Activated T-helper 1 cell treated with anti-CD3 and anti-CD28 coated beads, Interleukin-2, amount 50 U/mL, for 16 hours (primary cell): ENCODE measurements at places on chromosomes 3 and 15.

GRCh38 chr15:52483707-52484106 lies 45.0 kb downstream of the MYO5A start:
- DNase-seq: no peak

- no peak for DNase-seq
Observed at GRCh38 chr3:127469760-127470159, 120.8 kb downstream of the TPRA1 start.

DNA sequence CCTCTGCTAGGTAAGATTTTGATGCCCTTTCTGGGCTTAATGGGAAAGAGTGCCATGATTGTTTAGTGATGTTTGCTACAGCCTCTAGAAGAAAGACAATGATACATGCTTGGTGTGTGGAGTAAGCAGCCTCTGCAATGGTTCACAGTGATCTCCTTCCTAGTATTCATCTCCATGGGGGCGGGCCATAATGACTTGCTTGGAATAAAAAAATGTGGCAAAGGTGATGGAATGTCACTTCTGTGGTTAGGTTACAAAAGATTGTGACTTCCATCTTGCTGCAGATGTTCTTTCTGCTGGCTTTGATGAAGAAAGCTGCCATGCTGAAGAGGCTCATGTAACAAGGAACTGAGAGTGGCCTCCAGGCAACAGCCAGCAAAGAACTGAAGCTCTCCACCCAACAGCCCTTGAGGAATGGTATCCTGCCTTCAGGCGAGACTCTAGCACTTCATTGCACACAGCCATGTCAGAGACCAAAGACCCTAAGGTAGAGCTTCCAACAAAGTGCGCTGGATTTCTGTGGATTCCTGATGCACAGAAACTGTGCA lies 139.1 kb upstream of the LRIG1 start:
- DNase-seq: no peak

DNA sequence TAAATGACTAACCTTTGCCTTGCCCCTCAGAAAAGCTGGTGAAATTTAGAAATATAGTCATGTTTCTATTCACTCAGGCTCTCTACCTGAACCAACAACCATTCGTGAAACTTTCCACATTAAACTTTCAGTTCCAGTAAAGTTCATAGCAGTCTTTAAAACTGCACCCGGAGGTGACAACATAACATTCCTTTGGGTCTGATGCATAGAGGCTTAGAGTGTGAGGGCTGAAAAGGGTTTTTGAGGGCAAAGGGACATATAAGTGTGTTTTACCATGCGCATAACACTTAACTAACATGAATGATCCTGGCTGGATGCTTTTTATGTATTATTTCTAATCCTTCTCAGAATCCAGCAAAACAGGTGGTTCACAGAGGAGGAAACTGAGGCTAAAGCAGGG lies 471.7 kb upstream of the MCTP2 start:
- DNase-seq: no peak

DNA sequence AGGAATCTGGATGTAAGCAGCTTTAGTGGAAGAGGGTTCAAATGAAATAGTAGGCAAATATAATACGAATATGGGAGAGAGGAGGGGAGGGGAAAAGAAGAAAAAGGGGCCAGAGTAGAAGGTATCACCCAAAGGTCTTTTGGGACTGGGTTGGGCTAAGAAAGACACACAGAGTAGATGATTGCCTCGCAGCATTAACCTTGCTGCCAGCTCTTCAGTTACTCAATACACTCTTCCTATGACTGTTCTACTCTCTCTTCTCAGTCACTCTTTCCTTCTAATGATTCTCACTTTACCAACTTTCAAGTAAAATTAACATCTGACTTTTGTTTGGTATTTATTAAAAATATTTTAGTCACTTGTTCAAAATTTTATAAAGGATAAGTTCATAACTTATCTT lies 52.8 kb downstream of the CLASP2 start:
- DNase-seq: no peak

DNA sequence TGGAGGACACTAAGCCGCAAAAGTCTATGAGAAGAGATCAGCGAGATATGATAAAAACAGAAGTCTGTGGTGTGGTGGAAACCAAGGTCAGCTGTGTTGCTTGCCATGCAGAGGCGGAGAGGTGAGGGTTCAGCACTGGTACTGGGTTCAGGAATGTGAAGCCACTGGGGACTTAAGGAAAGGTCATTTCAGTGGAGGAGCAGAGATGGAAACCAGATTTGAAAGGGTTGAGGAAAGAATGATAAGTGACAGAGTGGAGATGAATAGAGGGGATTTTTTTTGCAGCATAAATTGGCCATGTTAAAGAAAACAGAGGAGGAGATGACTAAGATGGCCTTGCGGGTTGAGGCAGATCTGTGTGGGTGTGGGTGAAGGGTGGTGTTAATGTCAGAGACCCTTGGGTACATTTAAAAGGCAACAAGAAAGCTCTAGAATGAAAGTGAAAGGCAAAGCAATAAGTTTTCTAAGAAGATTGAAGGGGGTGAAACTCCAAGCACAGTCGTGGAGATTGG lies 265.5 kb downstream of the ADAMTSL3 start:
- DNase-seq: no peak

GRCh38 chr3:17357035-17357710 lies 385.3 kb downstream of the TBC1D5 start:
- DNase-seq: no peak

- DNase-seq: no peak
Observed at GRCh38 chr3:81465510-81466200, 295.8 kb downstream of the GBE1 start.

GRCh38 chr3:20125897-20126296 lies 60.1 kb downstream of the SGO1 start:
- no peak for DNase-seq

GRCh38 chr3:191476066-191476772 lies 15.3 kb downstream of the PYDC2 start:
- no peak for DNase-seq

GRCh38 chr15:101148881-101149664 lies 102.8 kb downstream of the CHSY1 start:
- no peak for DNase-seq

- DNase-seq: no peak
Observed at GRCh38 chr3:126479642-126480041, 4.0 kb upstream of the ZXDC start.

DNA sequence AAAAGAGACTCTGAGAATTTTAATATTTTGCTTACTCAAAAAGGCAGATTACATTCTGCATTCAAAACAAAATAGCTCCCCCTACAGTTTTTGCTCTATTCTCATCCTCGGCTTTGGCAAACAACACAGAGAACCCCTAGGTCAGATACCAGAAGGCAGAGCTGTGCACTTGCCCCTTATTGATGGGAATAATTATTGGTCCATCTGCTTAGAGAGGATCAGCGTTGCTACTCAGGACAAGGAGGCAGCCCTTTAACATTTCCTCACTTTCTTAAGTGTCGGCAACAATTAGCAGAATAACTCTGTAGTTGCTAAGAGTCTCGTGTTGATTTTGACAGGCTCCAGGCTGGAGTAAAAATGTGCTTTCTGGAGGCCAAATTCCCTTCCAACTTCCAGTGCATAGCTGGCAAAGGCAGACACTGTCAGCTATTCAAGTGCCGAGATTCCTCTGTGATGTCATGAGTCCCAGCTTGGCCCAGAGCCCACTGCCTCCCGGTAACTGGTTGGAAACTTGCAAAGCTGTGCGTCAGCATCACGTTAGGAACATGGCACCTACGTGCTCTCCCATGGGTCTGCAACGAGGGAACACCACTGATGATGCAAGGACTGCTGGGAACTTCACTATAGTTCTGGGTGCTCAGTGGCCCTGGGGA lies 482.7 kb upstream of the ADAMTS9 start:
- DNase-seq: no peak

- DNase-seq: no peak
Observed at GRCh38 chr3:161406594-161407555, 35.6 kb upstream of the SPTSSB start.

DNA sequence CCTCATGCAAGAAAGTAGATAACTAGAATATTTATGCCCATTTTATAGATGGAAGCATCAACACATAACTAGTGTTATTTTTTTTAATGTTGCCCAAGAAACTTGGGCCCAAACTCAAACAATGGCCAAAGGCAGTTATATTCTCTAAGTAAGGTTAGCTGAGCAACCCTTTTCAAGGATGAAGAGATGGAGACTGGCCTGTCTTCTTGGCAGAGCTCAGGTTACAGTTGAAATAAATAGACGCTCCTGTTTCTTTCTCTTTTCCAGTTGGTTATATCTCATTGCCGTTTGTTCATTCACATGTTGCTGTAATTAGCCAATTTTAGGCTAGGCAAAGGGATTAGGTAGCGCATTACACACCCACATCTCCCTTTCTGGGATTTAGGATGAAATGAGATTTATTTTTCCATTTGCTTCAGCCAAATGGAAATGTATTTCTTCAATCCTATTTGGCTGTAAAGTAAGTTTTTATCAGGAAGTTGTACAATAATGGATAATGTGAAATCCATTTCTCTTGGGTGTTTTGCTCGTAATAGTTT lies 93.2 kb downstream of the CMSS1 start:
- no peak for DNase-seq

DNA sequence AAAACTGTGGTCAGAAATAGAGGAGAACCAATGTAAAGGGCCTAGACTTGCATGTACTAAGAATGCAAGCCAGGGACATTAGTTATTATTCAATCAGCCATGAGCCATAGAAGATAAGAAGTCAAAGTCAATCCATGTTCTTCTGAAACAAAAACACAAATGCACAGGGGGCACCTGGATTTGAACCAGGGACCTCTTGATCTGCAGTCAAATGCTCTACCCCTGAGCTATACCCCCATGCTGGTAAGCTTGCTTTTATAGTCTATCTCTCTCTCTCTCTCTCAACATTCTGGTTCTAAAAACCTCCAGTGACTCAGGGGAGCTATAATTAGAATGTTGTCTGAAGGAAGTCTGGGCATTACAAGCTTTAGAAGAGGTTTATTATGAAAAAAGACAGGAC lies 85.6 kb upstream of the ACP3 start:
- no peak for DNase-seq

- no peak for DNase-seq
Observed at GRCh38 chr3:97291901-97292300, 472.7 kb upstream of the ARL6 start.

DNA sequence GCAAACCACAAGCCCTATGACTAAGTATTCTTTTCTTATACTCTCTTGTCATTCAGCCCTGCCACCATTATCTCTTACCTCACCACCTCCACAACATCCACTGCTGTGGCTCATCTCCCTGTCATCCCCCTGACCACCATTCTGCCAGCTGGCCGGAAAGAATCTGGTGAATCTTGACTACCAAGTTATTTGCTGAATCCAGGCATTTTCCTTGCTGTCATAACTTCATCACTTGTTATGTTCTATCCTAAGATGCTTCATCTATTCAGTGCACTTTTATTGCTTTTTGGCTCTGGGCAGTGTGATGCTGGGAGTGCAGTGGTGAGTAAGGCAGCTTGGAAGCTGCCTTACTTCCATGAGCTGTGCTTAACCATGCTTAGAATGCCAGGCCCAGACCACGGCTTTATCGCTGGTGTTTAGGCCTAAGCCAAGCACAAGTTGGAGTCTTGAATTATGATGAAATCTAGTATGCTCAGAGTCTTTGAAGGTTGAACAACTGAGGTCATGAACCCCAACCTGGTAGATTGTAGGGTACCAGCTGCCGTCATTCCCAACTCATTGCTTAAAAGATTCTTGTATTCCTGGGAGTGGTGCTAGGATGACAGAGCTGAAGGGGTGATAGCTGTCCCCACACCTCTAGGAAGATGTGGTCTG lies 27.0 kb upstream of the APH1B start:
- DNase-seq: no peak

DNA sequence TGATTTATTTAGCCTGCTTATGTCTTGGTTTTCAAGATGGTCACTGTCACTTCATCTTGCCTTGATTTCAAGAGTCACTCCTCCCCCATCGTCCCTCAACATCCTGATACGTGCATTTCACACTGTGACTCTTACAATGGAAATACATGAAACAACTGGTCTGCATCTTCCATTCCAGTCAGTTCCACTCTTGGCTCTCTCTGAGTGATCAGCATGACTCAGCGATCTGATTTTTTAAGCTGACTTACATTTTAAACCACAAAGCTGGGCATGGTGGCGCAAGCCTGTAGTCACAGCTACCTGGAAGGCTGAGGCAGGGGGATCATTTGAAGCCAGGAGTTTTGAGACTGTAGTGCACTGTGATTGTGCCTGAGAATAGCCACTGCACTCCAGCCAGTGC lies 271.2 kb upstream of the ROPN1 start:
- no peak for DNase-seq

DNA sequence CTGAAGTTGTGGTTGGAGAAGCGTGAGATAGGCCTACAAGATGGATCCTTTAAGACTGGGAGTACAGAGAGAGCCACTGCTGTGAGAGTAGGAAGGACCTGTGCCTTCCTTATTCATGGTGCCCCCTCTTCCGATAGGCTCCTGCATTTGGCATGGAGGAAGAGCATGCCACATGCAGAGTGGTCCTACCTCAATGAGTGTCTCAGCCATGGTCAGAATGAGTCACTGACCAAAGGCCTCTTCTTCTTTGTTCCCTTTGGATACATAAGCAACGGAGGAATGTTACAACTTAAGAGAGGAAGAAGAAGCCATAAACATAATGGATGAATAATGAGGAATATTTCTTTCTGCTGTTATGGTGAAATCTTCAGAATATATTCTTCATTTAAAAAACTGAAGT lies 681.2 kb upstream of the GRM7 start:
- no peak for DNase-seq

GRCh38 chr15:40911141-40911540 lies 16.9 kb downstream of the VPS18 start:
- no peak for DNase-seq

DNA sequence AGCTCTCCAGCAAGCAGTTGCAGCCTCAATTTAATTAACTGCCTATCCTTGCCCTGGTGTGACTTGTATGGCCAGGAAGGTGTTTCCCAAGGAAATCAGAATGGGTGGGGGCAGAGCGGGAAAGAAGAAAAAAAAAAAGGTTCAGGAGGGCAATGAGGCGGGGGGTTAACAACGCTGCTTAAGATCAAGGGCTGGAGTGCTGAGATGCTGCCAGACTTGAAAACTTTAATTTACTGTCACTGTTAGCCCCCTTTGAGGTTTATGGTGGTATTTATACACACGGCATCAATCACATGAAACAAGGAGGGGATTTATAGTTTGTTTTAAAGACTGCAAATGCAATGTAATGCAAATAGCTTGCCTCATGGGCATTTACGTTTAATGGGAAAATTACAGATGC lies 319.4 kb upstream of the NR2F2 start:
- no peak for DNase-seq

DNA sequence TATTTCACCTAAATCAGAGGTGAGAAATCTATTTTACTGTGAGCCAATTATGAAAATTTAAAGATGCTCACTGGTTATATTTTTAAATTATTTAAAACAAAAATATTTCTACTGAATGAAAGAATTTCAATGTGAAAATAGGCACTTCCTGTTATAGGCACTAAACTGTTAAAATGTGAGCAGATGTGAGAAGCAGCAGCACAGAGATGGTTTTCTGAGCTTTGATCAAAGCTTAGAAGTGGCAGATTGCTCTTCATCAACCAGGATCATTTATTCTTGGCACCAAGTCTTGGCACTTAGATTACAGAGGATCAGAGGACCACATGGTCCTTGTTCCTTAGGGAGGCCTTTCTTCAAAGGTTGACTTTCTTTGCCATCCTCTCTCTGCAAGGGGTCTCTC lies 18.0 kb upstream of the TSC22D2 start:
- DNase-seq: no peak
